Activated CD8-positive, alpha-beta T cell treated with anti-CD3 and anti-CD28 coated beads for 36 hours (primary cell): ENCODE measurements at places on chromosomes 3 and 15. TPM values are rescaled to one million over a fixed set of nuclear protein-coding genes. Genes with fewer than 3 reads are reported as not detected.

Gene GUCA1C
- total RNA-seq, result not detected

Gene C3orf22
- not detected for total RNA-seq

Gene EOMES
- 4.2 TPM for total RNA-seq

Gene MRPL3
- total RNA-seq, result 168 TPM

DNA sequence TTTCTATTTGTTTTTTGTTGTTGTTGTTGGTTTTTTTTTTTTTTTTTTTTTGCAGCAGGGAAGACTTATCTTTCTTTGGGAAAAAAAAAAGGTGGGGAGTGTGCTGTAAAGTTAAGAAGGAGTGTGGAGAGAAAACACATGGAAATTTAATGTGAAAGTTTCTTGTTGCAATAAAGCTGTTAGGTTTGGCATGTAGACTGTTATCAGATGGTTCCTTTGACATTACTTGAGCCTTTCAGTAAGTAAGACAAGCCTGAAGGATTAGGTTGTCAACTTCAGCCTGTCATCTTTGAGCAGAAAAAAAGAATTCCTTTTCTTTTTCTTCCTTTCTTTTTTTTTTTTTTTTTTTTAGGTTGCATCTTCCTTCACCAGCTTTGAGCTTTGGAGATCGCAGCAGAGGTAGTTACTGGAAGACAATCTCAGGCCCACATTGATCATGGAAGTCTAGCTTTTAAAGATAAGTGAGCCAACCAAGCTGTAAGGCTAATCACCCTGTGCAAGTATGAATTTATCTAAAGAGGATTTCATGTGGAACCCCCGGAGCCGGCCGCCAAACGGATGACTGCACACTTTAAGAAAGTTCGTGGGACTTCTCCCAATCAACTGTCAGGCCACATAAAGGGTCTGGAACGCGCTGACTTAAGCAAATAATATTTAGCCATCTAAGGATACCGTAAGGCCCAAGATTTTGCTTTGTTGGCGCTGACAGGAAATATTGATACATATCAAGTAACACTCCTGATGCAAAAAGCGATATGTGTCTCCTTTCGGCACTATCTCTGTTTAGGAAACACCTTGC is 1040.1 kb upstream of the NR2F2 start:
- no peak for DNase-seq
- H3K4me1 ChIP-seq, result no peaks in the 10 kb centered on the region
- H3K27ac ChIP-seq, result no peak overlapping the region
- no peaks in the 10 kb centered on the region for H3K36me3 ChIP-seq
- H3K4me3 ChIP-seq, result no peak overlapping the region
- H3K27me3 ChIP-seq, result peaks cover 43% of the 10 kb centered on the region

- no peak for DNase-seq
- H3K4me3 ChIP-seq, result no peak overlapping the region
- H3K27me3 ChIP-seq, result peaks cover 26% of the 10 kb centered on the region
- H3K36me3 ChIP-seq, result no peaks in the 10 kb centered on the region
- H3K4me1 ChIP-seq, result peaks cover 17% of the 10 kb centered on the region
Measured at GRCh38 chr15:31513178-31513577, 186.5 kb downstream of the KLF13 start.
